ENCODE measurements at places on chromosomes 1 and 21.

- DNase-seq: no peak
Measured at GRCh38 chr1:231125972-231126580, 35.8 kb upstream of the TRIM67 start.

DNA sequence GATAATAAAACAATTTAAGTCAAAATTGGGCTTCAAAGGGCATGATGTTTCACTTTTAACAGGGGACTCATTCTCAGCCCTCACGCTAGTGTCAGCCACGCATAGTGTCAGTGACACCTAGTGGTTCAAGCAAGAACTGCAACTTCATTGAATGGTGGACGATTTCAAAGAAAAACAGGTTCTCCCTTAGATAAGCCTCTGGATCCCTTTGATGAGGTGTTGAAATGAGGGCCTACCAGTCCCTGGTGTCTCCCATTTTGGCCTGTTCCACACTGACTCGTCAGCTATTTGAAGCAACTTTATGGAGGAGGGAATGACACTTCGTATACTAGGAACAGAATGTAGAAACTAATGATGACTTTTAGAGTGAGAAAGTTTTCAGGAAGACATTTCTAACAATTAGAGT, 56.2 kb downstream of the FCRL5 start:
- no peak for DNase-seq

DNA sequence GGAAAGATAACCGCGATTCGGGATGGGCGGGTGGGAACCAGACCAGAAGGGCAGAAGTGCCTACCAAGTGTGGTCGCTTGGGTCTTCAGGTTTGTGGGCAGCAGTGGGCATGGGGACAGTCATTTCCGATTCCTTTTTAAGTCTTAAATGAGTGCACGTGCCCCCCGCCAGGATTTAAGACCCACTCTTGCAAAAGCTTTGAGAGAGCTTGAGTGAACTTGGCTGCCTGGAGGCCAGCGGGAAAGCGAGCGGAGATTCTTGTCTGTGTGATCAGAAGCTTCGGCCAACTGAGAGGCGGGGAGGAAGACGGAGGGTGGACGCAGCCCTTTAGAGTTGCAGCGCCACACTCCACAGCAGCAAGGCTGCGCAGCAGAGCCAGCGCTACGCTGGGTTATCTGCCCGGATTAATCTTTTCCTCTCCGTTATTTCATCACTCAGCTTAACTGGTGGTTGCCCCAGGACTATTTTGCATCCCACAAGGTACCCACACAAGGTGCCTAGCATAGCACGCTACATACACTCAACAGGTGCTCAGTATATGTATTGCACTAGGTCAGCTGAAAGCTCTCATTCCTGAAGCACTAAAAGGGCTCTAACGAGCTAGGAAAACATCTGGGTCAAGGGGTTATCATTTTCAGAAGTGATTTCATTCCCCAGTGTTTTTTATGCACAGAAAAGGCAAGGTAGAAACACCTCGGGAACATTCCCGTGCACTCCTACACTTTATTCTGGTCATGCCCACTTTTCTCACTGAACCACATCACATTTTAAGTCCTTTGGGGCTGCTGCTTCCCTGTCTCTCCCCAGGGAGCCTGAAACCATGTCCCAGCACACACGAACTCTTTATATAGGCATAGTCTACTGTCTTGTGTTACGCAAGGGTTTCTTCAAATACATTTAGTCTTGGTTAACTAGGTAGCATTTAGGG, 1.5 kb upstream of the BATF3 start:
- peak; percentile 35 for DNase-seq

DNA sequence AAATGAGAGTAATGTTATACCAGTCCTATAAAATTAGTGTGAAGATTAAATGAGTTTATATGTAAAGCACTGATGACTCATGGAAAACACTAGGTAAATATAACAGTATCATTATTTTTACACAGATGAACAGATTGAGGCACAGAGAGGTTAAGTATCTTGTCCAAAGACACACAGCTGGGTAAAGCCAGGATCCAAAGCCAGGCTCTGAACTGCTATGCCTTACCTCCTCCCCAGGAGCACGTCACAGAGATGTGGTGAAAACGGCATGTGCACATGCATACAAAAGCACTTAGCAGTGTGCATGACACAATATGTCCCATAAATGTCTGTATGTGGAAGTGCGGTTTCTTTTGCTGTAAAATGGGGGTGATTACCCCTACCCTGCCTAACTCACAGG, 56.9 kb downstream of the MAN1C1 start:
- DNase-seq: no peak

DNA sequence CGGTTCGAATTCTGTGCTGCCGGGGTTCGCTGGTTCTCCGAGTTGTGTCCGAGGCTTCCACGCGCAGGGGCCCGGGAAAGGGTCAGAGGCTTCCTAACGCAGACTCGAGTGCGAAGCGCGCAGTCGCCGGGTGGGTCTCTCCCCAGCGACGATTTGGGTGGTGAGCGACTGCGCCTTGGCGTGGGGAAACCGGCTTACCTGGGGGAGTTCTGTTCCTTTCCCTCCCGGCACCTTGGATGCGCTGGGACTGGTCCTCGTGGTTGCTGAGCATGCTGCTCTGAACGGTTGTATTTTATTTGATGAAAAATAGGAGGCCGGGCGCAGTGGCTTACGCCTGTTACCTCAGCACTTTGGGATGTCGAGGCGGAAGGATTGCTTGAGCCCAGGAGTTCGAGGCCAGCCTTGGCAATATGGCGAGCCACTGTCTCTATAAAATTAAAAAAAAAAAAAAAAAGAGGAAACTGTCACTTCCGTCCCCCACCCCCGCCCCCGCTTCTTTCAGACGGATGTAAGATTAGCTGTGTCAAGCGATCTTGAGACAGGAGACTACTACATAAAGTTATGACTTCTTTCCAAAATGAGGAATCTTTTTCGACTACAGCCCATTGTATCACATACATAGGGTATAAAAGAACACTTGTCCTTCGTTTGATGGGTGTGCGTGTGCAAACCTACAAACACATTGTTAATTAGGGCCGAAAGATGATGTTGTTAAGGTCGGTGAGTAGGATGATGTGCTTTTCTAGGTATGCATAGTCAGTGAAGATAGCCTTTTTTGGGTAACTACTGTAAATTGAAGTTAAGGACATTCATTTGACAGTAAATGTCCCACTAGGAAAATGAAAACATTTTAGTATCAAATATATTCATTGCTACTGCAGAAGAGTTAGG, at the start of gene CCDC18:
Gene CCDC18, plus strand, starts transcription at position 2 of the 891 bp plus-strand sequence. CDS start 2,638 bp downstream, outside the sequence.
- DNase-seq: peak; percentile 65

DNA sequence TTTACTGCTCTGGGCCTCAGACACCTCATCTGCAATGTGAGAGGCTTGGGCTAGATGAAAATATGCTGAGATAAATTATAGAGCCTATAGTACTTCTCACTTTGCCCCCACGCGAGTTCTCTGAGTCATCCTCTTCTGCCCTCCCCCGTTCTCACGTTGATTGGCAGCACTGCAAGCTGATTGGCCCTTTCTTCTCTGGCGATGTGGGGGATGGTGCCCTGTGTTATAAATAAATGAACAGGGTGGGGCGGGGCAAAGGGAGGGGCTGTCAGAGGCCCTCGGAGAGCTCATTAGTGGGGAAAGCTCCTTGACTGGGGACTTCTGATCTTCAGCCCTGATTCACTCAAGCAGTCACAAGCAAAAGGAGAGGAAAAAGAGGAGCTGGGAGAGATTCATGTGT, 64.3 kb upstream of the ZC3H12A start:
- DNase-seq: no peak

DNA sequence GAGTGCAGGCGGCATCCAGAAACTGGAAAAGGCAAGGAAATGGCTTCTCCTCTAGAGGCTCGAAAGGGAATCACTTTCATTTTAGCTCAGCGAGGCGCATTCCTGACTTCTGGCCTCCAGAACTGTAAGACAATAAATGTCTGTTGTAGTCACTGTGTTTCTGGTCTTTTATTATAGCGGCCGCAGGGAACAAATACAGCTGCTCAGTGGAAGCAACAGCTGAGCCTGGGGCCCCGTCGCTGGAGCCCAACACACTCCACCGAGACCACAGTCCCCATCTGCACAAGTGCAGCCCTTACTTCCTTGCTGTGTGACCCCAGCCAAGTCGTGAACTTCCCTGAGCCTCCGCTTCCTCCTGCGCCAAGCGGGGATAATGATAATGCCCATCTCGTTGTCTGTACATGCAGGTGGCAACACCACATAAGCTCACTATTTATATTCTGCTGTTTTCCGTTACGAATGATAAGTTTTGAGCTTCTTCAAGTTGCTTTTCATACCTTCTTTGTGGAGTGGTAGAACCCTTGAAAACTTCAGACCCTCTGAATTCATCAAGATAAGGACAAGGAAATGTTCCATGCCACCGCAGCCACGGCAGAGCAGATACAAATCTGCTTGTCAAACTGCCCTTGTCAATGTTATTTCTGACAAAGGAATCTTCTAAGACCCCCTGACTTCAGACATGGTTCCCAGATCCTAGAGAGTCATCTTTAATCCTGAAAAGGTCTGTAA, 3.2 kb upstream of the LAPTM5 start:
- DNase-seq: peak; percentile 24

DNA sequence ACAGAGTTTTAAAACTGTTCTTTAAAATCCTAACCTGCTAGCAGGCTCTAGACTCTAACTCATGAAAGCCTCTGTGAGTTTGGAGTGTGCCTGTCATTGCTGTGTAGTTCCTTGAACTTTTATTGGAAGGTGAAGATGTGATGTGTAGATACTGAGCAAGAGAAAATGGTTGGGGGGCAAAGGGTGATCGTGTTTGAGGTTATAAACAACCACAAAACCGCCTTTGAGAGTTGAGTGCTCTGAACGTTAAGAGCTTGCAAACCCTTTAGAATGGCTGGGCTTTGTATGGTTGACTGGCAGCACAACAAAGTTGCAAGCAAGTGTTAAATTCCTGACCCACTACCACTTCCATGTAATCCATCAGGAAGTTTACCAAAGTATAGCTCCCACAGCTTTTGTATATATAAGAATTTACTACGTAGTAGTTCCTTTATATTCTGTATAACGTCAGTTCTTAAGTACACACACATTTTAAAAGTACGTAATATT, 19.6 kb downstream of the BACE2 start:
- no peak for DNase-seq

DNA sequence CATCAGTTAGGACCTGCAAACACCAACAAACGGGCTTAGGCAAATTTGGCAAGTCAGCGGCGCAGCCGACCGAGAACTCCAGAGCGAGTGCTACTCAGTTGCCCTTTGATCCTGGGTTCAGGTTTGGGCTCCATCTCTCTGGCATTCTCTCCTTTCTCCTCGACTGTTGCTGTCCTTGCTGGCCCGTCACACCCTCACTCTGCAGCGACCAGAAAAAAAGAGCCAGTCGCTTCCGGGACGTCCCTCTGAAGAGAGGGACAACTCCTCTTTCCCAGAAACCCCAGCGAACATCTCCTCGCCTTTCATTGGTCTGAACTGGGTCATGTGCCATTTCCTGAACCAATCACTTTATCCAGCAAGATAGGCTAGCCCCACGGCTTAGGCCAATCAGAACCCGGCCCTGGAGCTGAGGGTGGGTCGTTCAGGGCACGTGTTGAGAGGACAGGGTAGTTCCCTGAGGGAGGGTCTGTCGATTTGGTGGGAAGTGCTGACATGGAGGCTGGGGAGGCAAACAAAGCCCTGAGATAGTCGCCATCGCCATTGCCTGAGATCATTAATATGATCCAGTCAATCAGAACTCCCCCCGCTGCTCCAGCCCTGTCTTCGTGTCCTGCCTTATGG, 113.7 kb downstream of the PTPRU start:
- no peak for DNase-seq

- DNase-seq: no peak
Measured at GRCh38 chr21:28068455-28069358, 924.0 kb downstream of the LTN1 start.

GRCh38 chr1:212514782-212515181, 82.1 kb downstream of the NENF start:
- no peak for DNase-seq

DNA sequence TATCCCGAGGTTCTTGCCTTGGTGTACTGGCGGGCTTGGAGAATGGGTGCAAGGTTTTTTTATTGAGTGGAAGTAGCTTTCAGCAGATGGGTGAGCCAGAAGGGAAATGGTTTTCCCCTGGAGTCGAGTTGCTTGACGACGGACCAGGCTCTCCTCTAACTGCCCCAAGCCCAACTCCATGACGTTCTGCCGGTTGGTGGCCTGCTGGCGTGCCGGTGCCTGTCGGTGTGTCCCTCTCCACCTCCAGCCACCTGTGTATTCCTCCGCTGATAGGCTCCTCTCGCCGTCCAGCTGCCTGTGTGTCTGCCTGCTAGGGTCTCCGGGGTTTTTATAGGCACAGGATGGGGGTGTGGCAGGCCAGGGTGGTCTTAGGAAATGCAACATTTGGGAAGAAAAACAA, 34.3 kb upstream of the PTGFRN start:
- no peak for DNase-seq

DNA sequence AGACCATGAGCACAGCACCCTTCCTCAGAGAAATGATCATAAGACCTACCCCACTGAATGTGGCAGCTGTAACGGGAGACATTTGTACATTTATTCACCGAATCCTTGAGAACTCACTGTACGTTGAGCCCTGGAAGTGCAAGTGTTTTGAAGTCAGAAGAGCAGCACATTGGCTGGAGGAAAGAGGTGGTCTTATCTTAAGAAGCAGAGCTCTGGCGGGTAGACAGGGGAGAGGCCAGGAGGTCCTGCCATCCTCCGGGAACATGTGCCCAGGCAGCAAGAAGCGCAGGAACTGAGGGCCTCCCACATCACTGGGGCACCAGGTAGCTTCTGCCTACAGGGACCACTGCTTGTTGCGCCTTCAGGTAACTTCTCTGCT, 169.2 kb upstream of the IRF2BP2 start:
- no peak for DNase-seq

- DNase-seq: peak; percentile 81
Measured at GRCh38 chr21:25925936-25926335, 191.2 kb downstream of the GABPA start.

- DNase-seq: no peak
Measured at GRCh38 chr1:43934101-43934985, 742 bp downstream of the ARTN start.

GRCh38 chr1:43975249-43975961, 645 bp downstream of the ATP6V0B start:
- peak; percentile 34 for DNase-seq

DNA sequence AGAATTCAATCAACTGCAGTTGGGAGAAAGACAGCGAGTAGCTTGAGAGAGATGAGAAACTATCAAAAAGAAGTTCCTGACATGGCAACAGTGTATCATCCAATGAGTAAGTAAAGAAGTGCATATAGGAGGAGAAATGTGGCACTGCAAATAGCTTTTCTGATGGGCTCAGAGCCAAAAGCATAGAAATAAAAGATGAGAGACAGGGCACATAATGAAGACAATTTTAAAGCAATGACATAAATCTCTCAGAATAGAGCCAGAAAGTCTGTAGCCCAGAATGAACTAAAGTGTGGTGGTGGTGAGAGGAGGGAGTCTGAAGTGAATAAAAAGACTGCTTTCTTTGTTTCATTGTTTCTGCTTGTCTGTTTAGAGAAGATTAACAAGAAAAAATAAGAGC, 34.3 kb downstream of the TNFSF18 start:
- no peak for DNase-seq

- DNase-seq: no peak
Measured at GRCh38 chr1:212759683-212760082, 31.9 kb downstream of the NSL1 start.

DNA sequence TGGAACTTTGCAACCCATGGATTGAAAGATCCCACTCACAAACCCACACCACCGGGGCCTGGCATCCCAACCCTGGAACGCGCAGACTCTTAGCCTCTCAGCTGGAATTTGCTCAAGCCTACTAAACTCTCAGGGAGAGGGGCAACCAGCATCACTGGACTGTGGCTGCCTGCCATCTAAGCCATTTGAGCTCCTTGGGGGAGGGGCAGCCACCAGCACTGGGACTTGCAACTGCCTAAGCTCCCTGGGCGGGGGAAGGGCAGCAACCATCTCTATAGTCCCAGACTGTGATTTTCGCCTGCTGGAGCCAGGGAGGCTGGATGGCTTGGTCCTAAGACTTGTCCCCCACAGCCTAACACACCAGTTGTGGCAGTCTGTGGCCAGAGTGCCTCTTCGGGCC, 122.3 kb downstream of the SNX7 start:
- no peak for DNase-seq

Measured in GF-D8 (cell line).